Stimulated activated CD8-positive, alpha-beta memory T cell treated with anti-CD3 and anti-CD28 coated beads, Interleukin-7, amount 100 ng/mL, for 48 hours (primary cell): ENCODE measurements at places on chromosomes 5 and 9.

GRCh38 chr5:74850789-74851425 is 15.3 kb downstream of the FAM169A start:
- no peak for DNase-seq

DNA sequence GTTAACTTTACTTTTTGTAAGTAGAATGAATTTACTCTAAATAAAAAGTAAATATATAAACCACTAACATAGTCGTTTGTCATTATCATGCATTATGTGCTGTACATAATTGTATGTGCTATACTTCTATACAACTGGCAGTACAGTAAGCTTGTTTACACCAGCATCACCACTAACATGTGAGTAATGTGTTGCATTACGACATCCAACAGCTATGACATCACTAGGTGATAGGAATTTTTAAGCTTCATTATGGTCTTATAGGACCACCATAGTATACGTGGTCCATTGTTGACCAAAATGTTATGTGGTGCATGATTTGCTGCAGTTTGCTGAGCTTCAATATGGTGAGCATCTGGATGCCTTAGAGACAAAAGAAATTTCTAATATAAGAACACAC is 819.1 kb upstream of the GRAMD2B start:
- DNase-seq: no peak

GRCh38 chr5:16666883-16667398 is 50.1 kb upstream of the RETREG1 start:
- no peak for DNase-seq

GRCh38 chr9:127200106-127200862 is 64.3 kb upstream of the GARNL3 start:
- no peak for DNase-seq

DNA sequence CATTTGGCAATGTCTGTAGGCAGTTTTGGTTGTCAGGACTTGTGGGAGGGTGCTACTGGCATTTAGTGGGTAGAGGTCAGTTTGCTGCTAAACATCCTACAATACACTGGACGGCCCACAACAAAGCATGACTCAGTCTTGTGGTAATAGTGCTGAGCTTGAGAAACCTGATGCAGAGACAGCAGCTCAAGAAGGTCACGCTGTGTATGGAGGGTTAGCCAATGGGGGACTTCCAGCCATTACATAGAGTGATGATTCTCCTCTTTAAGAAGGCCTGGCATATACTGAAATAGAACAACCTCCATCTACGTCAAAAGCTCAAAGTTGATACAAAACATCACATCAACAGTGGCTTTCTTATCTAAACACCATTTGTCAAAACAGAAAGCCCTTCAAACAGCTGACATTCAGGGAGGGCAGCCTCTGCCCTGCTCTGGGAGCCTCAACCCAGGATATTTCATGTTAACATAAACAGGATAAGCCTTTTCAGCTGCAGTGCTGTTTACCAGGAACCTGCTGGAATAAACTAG is 143.0 kb downstream of the GPBP1 start:
- DNase-seq: no peak

DNA sequence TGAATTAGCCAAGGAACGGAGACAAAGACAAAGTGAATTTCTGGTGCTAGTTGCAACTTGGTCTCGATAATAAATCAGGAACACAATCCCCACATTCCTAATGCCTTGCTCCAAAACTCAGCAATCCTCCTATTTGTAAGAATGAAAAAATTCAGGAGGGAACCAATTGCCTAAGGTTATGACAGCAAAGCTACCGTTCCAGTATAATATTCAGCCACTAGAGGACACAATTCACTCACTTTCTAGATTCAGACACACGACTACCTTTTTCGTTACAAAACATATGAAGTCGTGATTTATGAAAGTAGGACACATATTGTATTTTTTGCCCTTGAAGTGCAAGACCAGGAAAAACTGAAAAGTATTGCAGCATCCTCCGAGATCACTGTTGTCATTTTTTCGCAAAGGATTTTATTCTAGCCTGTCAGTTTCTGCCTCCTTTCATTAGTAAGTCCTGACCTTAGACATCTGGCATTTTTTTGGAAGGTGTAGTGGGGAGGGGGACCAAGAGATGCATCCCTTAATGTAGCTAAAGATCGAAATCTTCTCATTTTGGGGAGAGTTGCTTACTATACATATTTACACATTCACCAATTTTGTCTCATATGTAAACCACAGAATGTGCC is 133.1 kb downstream of the DOCK8 start:
- DNase-seq: no peak

GRCh38 chr9:133539991-133540697 is 5.6 kb downstream of the ADAMTSL2 start:
- no peak for DNase-seq
